Stimulated activated CD8-positive, alpha-beta memory T cell treated with anti-CD3 and anti-CD28 coated beads, Interleukin-15, amount 100 ng/mL, for 48 hours (primary cell): ENCODE measurements at places on chromosomes 4 and X.

- no peak for DNase-seq
Observed at GRCh38 chr4:22897520-22898108, 204.9 kb downstream of the GBA3 start.

- no peak for DNase-seq
Observed at GRCh38 chrX:107825698-107826237, at the start of gene MID2. Gene MID2, plus strand, starts transcription at chrX:107825866. Its CDS starts 561 bp downstream, at chrX:107826427.

- DNase-seq: no peak
Observed at GRCh38 chr4:87732033-87732765, 67.2 kb upstream of the IBSP start.

- no peak for DNase-seq
Observed at GRCh38 chr4:189385579-189385978, 555.1 kb upstream of the FRG1 start.

- DNase-seq: no peak
Observed at GRCh38 chr4:175935016-175935661, 123.1 kb upstream of the GPM6A start.

- no peak for DNase-seq
Observed at GRCh38 chr4:72564789-72565188, 4.2 kb downstream of the ADAMTS3 start.

DNA sequence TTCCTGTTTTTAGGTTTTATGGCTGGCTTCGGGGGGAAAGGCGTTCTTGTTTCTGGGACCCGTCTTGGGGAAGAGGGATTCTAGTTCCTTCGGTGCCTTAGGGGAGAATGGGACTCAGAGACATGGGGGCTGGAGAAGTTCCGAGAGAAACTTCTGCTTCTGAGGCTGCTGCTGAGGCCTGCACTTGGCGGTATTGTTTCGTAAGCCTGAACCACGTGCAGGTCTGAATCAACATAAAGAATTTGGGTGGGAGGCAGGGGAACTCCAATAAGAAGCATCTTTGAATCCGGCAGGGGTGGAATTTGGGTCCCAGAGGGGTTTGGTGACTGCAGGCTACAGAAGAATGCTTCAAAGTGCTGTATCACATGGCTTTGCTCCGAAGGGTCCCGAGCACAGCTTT, 15.1 kb downstream of the XG start:
- no peak for DNase-seq

DNA sequence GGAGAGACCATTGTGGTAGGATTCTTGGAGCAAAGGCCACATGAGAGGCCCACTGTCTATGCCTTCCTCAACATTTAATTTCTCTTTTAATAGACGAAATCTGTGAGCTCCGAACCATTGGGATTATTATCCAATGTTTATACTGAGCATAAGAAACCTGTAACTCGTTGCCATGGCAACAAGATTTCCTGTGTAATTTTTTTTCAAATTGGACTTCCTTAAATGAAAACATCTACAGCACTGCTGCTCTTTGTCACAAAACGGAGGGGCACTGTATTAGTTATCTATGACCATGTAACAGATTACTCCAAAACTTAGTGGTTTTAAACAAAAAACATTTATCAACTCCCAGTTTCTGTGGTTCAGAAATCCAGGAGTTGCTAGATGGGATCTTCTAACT, 38.7 kb downstream of the PPP1R2C start:
- DNase-seq: no peak

- no peak for DNase-seq
Observed at GRCh38 chr4:21888195-21888976, 60.2 kb downstream of the KCNIP4 start.

DNA sequence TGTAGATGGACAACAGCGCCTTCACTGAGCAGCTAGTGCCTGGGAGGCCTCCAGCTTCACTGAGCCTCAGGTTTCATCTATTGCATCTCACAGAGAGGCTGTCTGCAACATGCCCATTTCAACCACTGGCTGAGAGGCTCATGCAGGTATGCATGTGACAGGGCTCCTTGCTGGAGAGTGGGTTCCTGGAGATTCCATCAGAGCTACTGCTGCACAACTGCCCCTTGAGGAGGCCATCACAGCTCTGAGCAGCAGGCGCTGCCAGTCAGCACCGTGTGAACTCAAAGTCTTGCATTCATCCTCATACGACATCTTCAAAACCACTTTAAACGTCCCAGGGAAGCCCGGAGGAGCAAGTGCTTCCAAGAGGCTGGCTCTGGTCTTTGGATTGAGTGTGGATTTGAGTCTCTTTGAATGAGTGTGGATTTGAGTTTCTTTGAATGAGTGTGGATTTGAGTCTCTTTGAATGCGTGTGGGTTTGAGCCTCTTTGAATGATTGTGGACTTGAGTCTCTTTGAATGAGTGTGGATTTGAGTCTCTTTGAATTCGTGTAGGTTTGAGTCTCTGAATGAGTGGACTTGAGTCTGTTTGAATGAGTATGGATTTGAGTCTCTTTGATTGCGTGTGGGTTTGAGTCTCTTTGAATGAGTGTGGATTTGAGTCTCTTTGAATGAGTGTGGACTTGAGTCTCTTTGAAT, 8.7 kb downstream of the P2RY8 start:
- no peak for DNase-seq

DNA sequence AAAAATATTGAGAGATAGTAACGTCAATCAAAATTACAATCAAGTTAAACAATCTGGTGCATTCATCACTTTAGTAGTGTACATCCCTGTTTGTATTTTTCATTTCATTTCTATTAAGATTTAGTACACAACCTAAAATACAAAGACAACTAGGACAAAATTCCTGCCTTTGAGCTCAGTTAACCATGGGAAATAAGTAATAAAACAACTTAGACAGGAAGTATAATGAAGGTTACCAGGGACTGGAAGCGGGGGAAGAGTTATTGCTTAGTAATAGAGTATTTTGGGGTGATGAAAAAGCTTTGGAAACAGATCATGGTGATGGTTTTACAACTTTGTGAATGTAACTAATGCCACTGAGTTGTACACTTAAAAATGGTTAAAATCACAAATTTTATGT, 25.6 kb upstream of the ATXN3L start:
- DNase-seq: no peak

GRCh38 chr4:150950657-150951288, 64.3 kb downstream of the LRBA start:
- DNase-seq: no peak

GRCh38 chr4:189128341-189128740, 812.3 kb upstream of the FRG1 start:
- DNase-seq: no peak

DNA sequence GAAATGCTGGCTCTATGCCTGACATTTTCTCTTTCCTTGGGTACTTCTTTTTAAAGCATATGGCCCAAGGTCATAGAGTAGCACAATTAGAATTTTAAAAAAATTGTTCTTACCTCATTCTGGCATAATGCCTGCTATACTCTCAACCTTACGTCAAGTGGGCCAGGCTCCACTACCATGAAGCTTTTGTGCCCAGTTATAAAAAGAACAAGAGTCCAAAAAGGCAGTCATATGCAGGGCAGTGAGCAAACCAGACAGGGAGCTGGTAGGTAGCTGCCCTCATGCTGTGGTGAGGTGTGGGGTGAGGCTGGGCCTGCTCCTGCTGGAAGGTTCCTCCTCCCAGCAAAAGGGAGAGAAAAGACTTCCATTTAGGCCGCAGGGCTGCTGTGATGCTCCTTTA, 64.4 kb upstream of the UCP1 start:
- DNase-seq: no peak

DNA sequence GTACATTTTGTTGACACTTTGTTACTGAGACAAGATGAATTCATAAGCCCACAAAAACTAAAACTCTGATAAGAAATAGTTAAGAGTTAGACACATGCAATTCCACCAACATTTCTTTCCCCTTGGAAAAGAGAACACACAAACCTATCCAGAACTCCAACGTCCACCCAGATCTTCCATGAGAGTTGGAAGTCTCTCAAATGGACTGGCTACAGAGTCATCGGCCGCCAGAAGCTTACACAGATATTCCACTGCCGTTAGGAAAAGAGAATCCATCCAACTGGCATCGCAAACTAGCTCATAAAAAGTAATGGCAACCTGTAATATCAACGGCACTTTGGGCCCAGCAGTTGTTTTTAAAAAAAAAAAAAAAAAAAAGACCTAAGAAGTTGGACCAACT, 114.7 kb downstream of the PRKX start:
- no peak for DNase-seq

DNA sequence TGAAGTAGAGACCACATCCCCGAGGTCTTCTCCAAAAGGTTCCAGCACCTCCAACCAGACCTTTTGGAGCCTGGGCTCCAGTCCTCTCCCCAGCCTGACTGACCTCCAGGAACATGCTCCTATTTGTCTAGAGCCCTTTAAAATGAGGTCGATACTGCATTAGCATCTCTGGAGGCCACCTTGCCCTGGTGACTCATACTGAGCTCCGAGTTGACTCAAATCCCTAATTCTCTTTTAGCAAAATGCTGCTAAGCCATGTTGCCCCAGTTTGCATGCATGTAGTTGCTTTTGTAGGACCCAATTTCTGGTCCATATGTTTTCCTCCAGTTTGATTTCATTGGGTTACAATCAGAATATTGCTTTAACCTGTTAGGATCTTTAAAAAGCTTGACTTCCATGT, 43.5 kb upstream of the CITED1 start:
- peak; percentile 4 for DNase-seq

DNA sequence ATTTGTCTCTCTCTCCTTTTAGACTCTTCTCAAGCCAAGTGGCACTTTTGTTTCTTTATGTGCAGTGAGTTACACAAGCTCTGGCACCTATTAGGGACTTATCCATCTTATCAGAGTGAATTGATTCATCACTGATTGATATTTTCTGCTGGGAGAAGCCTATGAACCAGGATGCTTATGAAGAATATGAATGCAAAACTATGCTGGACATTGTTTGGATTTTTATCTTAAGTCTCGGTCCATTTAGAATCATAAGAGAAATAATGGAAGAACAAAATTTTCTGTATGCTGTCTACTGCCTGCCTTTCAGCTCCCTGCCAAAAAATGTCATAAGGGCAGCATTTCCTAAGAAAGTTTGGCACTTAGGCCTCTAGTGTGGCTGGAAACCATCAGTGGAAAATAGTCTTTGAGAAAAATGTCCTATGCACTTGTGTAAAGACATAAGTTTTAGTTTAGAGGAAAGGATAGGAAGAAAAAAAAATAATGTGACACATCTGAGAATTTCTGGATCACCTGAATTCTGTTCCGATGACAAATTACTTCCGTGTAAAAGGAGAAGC, 365.7 kb upstream of the MAD2L1 start:
- DNase-seq: no peak

- no peak for DNase-seq
Observed at GRCh38 chrX:104749951-104750610, 184.1 kb downstream of the IL1RAPL2 start.

DNA sequence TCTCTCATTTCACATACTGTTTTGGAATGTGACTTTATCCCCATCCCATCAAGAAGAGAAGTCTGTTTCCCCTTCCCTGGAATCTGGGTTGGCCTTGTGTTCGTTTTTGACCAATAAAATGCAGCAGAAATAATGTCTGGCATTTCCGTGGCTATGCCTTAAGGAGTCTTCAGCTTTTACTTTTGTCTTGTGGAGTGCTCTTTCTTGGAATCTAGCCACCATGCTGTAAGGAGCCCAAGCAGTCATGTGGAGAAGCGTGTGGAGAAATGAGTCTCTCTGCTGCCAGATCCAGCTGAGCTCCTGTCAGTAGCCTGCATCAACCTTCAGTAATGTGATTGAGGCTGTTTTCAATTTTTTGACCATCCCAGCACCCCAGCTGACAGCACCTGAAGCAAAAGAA, 84.4 kb upstream of the ARMCX2 start:
- no peak for DNase-seq

DNA sequence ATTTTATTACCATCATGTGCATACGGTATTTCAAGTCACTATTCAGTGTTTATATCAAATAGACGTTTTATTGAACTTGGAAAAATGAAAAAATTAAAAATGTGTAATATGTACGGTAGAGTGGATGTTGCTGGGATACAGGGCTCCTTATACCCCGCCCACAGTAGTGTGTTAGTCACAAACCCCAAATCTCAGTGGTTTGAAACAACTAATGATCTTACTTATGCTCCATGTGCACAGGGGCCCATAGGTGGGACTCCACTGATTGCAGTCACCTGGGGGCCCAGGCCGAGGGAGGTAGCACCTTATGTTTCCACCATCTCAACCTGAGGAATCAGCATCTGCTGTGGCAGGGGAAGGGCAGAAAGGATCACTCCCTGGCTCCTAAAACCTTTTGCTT, 18.1 kb downstream of the LSM6 start:
- DNase-seq: no peak
